ENCODE measurements at places on chromosomes 4 and X.
A peak's percentile ranks its signal among the peaks of the same experiment; 100 is the strongest.

DNA sequence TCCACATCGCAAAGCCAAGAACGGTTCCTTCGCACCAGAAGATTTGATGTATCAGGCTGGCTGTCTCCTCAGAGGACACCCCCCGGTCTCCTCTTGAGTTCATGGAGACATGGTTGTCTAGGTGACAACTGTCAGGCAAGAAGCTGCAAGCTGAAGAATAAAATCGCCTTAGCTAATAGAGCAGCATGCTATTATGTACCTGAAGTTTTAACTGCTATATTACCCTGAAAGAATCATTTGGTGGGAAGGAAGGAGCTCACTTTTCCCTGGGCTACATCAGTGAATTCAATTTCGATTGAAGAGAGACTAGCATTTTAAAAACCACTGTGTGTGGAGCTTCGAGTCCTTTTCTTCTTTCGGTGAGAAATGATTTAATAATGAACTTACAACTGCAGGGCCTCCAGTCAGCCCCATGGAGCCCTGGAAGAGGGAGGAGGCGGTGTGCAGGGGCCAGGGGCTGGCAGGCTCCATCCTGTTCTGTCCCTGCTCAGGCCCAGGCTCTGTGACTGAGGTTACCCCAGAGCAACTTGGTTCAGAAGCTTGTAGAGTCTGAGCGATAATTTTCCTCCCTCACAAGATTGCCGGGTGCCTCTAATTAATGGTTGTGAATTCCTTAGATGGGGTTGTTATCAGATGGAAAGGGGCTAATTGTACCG, 191.3 kb downstream of the MID1IP1 start:
- DNase-seq: no peak

DNA sequence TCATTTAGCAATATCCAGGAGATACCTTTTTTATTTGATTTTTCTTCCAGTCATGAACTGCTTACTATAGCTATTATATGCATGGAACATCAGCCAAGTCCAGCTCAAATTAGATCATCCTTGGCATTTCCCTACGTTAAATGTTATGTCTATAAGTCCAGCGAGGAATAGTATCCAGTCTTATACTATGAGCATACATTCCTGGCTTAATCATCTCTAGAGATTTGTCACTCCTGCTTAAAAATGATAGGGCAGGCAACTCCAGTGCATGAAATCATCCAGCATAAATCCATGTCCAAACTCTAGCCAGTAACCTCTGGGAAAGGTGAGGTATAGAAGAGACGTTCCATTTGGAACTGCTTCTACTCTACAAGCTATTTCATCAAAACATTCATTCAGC, 126.7 kb upstream of the VCX2 start:
- no peak for DNase-seq

DNA sequence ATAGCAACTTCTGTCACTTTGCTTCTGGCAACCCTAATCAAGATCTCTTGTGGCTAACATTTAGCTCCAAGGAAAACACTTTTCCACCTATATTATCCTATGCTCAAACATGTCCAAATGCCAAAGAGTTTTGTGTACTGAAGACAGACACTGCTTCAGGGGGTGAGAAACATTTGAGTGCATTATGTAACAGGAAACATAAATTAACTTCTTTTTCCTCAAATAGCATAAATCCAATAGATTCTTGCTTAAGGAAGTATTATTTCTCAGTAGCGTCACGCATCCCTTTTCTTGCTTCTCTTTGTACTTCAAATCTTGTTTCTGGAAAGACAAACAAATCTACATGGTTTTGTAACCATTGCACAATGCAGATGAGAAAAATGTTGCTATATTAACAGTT, 839.1 kb downstream of the GLUD2 start:
- no peak for DNase-seq

GRCh38 chr4:85861064-85861765, 386.3 kb downstream of the ARHGAP24 start:
- no peak for DNase-seq

DNA sequence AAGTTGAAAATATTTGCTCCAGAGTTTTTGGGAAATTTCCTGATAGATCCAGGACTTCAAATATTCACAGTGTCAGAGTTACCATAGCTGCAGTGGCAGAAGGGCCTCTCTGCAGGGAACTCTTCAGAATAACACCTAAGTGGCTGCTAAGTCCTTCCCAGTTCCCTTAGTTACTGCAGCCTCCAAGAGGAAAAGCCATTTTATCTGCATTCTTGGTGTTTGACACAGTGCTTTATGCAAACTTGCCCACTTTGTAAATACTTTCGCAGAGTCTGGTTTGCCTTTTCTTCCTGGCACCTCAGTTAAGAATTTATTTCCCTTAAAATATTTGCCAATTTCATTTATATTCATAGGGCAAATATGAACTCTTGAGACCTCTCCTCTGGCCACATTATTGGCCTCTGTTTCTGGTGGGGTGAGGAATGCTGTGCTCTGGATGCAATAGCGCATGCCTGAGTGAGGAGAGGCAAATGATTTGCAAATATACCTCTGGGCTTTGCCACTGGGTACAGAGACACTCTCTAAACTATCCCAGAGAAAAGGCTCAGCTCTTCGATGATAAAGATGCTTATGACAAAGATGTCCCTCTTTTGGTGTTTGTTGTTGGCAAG, 566.3 kb upstream of the NR3C2 start:
- DNase-seq: no peak

DNA sequence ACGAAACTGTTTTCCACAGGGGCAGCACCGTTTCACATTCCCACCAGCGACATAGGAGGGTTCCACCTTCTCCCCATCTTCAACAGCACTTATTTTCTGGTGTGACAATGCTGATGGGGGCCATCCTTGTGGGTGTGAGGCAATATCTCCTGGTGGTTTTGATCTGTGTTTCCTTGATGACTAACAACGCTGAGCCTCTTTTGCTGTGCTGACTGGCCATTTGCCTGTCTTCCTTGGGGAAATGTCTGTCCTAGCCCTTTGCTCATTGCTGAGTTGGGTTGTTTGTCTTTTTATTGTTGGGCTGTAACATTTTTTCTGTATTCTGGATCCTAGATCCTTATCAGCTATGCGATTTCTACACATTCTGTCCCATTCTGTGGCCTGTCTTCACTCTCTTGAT, 33.7 kb downstream of the ATP2B3 start:
- DNase-seq: no peak

DNA sequence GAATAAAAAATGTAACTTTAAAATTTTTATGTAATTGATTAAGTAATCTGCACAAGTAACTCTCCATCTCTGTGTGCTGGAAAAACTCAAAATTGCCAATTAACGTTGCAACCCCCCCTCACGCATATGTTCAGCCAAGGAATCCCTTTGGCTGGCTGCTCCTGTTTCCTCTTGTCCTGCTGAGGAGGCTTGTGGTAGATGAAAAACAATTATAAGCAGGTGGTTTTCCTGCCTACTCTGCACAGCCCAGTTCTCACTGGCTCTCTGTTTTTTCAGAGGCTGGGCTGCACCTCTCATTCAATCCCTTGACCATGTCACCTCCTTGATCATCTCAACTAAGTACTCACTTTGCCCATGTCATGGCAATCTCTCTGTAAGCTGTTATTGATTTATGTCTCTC, 1068.4 kb downstream of the ARAP2 start:
- no peak for DNase-seq

DNA sequence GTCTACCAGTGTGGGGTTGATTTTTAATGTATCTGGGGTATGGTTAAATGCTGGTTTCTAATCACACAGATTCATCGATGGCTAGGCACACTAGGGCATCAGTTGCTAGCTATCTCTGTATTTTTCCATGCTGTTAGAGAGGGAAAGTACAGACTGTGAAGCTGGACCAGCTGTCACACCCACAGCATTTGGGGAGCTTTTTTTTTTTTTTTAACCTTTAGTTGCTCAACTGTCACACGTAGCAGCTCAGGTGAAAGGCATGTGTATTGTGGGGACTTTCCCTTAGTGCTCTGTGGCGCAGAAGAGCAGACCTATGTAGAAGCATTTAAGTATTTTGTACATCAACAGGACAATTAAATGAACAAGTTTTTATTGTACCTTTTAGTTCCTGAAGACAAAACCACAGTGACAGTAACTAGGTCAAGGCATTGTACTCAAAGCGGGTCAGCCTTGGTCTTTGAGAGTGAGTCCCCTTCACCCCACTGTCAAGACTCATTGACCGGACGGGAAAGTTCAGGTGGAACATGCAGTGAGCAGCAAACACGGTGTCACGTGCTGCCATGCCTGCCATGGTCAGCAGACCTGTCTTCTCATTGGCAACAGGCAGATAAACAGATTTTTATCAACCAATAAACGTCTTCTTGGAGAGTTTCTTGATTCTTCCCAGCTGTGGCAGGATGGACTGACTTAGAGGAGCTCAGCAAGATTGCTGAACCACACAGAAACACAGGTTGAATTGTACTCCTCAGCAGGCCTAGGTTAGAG, 65.3 kb downstream of the CASP3 start:
- DNase-seq: no peak

DNA sequence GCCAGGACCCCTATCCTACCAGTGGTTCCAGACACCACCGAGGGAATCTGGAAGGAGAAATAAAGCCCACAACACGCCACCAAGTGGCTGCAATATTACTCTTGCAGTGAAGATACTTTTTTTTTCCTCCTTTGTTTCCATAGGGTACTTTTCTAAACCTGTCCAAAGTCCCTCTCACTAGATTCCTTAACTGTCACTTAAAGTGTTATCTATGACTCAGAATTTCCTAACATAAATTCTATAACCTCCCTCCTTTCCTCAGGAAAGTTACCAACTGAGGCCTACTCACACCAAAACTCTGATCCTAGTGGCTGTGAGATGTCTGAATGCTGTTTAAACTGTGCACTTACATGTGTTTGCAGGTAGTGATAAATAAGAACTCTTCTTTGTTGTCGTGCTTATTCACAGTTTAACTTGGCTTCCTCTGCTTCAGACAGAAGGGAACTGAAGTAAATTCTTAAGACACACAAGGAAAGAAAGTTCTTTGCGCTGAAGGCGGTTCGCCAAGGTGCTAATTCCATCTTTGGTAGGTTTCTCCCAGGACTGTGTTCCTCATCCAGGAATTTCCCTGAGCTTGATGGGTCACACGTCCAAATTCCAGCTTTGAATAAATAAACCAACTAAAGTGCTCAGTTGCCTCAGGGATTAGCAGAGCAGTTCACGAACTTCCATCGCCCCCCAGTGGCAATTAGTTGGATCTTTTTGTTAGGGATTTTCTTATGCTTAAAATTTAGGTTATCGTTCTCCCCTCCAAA, 10.7 kb upstream of the HCCS start:
- DNase-seq: peak; percentile 61

GRCh38 chr4:53764761-53765490, 173.6 kb upstream of the LNX1 start:
- DNase-seq: peak; percentile 79

DNA sequence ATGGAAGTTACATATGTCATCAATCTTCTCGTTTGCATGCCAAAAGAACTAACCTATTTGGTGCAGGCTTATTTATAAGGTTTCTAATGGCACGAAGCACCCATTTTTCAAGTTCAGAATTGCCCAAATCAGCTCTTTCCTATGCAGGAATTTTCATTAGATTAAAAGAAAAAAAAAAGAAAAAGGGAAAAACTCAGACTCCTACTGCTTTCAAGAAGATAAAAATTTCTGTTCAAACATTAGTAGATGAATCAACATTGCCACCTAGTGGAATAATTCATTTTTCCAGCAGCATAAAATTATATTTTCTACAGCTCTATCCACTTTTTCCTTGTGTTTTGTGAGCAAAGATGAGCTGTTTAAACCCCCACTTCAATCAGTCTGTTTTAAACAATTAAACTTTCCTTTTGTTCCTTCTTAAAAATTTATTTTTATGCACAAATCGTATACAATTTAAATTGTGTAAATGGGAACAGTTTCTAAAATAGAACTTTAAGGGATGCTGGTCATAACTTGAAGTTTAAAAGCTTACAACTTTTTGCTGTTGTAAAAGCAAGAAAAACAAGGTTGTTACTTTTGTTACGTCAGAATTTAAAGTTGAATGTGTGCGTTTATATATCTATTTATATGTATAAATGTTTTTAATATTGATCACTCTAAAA, 309.9 kb downstream of the ARAP2 start:
- peak; percentile 66 for DNase-seq

- no peak for DNase-seq
Measured at GRCh38 chr4:929096-929765, 2.9 kb downstream of the GAK start.

- DNase-seq: no peak
Measured at GRCh38 chr4:57233386-57233785, 123.2 kb upstream of the IGFBP7 start.

DNA sequence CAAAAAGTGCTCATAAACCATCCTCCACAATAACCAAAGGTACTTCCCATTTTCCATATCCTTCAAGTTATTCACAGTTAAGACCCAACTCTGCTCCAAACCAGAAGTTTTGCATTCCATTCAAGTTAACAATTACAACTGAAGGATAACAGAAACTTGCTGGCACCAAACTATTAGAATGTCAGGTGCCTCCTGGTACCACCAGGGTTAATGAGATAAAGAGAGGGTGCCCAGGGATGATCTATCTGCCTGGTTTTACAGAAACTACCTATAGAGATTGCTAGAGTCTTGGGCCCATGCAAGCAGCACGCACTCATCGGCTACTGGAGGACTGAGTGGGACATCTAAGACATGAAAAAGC, 114.6 kb downstream of the RBM47 start:
- DNase-seq: peak; percentile 91

GRCh38 chrX:115040417-115040816, 23.0 kb upstream of the IL13RA2 start:
- no peak for DNase-seq

DNA sequence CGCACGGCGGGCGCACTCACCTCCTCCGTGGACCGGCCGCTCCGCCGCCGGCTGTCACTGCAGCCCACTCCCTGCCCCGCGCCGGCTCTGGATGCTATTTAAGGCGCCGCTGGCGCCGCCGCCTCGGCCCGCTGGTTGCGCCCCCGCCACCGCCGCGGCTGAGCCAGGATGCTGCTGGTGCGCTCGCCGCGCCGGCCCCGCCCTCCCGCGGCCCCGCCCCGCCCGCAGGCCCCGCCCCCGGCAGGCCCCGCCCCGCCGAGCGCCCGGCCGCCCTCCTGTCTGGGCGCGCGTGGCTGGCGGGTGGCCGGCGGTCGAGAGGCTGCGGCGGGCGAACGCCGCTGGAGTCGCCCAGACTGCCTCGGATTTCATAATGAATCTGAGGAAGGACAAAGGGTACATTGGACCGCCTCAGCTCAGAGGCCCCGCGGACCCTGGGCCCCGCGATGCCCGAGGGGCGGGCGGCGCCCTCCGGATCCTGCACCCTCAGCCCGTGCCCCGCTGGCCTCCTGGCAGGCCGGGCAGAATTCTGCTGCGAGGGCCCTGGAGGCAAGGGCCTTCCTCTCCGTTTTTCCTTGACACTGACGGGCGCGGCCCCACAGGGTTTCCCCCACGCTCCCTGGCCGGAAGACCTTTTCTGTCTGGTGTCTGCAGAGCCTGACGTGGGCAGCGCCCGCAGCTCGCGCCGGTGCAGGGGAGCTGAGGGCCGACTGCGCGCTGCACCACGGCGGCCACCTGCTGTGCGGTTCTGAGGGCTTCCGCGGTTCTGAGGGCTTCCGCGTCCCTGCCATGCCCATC, at the start of gene ACSL1:
ACSL1 (minus strand) TSS at position 73 of the 795 bp plus-strand sequence. CDS start 22,454 bp downstream, outside the sequence.
- DNase-seq: peak; percentile 85

DNA sequence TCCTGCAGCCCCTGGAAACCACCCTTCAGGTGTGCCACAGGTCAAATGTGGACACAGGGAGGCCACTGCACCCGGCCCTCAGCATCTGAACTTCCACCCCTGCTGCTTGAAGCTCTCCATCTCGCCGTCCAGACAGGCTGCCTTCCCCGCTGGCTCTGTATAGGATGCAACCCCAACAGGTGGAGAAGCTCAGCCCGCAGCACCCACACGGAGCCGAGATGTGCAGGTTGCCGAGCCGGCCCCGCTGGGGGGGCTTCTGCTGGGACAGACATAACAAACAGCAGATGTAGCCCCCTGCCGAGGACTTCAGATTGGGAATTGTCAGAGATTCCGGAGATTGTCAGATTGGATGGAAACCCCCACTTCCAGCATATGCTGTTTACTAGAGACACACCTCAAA, 20.5 kb downstream of the TMEM187 start:
- DNase-seq: no peak

Data from kidney (tissue), 22 donors.